ENCODE measurements at places on chromosomes 2 and 18.

DNA sequence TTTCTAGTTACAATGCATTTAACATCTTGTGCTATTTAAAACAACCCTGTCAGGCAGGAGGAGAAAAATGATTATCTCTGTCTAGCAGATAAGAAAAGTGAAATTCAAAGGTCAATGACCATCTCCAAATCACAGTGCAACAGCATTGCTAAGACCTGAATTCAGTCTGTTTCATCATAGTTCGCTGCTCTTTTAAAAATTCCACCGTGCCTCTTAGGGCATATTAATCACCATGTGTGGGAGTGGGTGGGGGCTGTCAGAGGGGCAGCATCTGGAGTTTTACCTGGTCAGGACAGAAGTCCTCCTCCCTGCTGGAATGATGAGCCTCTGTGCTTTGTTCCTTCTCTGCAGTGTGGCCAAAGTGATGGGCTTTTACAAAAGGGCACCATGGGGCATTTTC is 418.7 kb upstream of the RGPD4 start:
- DNase-seq, result no peak

- no peak for DNase-seq
These were observed 28.8 kb downstream of the TUBB6 start for GRCh38 chr18:12336887-12337286.

- no peak for DNase-seq
These were observed 86.0 kb upstream of the TWIST2 start for GRCh38 chr2:238761868-238762267.

DNA sequence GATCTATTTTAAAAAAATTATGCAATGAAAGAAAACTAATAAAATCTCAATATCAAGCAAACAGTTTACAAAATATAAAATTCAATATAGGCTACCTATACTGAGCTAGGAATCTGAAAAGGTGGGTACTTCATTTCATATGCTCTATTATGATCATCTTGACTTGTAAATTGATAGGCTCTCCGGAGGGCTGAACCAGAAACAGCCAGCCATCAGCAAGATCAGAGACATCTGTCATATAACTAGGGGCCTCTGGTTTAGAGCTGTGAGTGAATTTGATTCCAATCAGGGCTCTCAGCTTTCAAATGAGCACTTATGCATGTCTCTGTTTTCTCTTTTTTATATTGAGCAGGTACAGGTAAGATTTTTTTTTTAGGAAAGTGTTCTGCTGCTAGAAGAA is 114.2 kb downstream of the SPHKAP start:
- DNase-seq, result no peak

GRCh38 chr18:76444446-76445105 is 50.5 kb downstream of the ZNF516 start:
- no peak for DNase-seq

DNA sequence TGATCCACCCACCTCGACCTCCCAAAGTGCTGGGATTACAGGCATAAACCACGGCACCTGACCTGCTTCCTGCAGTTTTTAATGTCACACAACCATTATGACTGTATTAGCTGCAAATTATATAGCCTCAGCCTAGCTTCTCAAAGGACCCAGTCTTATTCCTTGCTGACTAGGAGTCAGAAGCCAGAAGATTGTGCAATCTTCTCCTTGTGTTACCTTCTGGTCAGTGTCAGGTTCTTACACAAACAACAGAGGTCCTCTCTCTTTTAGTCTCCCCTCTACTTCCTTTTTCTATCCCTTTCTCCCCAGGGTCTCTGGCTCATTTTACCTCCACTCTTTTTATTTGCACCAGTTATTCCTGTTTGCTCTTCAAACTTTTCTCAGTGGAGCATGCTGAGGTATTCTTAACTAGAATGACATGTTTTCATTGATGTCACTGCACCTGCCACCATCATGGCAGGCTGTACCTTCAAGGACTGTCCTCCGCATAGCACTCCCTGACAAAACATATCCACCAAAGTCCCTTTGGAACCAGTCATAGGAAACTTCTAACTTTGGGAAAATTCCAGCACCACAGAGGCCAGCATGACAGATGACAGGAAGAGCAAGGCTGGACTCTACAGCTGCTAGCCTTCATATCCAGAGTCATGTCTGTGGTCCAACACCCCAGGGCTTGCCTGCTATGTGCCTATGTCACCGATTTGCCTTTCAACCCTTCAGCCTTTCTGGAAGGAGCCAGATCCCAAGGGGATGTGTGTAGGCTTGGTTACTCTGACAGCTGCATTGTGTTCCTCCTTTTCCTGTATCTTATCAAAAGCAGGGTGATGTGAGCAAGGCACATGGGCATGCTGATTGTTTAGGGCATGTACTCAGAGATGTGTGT is 45.2 kb upstream of the EPC2 start:
- no peak for DNase-seq

DNA sequence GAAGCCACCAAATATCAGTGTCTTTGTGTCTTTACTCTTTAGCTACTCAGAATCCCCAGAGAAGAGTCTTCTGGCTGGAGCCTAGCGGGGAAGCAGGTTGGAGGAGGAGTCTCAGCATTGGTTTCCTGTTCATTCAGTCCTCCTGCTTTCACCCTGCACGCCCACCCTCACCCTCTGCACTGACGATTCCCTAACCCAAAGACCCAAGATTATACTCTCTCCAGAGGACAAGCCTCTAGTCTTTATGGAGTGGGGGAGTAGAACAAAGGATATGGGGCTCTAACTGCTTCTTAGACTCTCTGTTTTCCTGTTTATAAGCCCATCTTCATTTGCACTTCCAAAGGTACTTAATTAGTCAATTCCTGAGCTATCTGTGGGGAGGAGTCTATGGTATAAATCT is 338.8 kb downstream of the AGPS start:
- DNase-seq, result no peak

- no peak for DNase-seq
These were observed 51.5 kb downstream of the NCK2 start for GRCh38 chr2:105796131-105796638.

Measured in caudate nucleus (tissue), 63 donors.